ENCODE measurements at places on chromosomes 16 and 17.

DNA sequence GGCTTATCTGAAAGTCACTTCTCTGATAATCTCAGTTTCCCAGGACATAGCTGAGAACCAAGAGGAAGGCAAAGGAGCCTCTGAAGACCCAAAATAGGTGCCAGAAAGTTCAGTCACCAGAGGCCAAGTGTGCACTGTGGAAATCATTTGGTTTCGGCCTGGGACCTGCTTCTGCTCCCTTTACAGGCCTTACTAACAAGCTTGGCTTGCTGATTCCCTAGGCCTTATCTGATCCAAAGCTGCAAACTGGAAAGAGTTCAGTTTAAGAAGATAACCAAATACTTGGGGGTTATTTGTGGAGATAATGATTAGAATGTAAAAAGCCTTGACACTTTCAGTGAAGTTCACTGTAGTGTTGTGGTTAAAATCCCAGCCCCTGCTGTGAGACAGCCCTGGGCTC, 17.0 kb downstream of the ITGA3 start:
- DNase-seq = no peak

- DNase-seq = no peak
These were observed 107.0 kb downstream of the ANKRD11 start for GRCh38 chr16:89383095-89384003.

DNA sequence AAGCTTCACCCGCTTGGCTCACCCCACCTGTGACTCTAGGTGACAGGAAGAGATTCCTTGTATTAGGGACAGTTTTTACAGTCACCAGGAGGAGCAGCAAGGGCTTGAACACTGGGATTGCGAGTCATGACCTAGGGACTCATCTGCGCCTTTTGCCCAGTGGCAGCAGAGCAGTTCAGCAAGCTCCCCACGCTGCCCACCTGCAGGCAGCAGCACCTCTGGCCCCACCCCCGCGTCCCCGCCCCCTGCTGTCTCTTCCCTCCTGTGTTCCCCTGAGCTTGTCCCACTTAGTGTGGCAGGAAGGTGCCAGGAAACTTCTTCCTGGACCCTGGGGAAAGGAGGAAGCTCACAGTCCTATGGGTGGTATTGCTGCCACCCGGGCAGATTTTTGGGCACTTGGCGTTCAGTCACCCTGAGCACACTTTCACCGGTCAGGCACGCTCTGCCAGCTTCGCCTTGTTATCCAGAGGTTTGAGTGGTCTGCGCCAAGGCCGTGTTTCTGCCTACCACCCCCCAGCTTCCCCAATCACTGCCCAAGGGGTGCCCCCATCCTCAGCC, 8.7 kb downstream of the MMP15 start:
- DNase-seq = no peak

- no peak for DNase-seq
These were observed 62.4 kb upstream of the PLCG2 start for GRCh38 chr16:81716478-81717225.

- DNase-seq = no peak
These were observed 188.7 kb upstream of the TNRC6C start for GRCh38 chr17:77769762-77770161.

GRCh38 chr17:17993366-17993765, 20.7 kb downstream of the DRC3 start:
- no peak for DNase-seq

DNA sequence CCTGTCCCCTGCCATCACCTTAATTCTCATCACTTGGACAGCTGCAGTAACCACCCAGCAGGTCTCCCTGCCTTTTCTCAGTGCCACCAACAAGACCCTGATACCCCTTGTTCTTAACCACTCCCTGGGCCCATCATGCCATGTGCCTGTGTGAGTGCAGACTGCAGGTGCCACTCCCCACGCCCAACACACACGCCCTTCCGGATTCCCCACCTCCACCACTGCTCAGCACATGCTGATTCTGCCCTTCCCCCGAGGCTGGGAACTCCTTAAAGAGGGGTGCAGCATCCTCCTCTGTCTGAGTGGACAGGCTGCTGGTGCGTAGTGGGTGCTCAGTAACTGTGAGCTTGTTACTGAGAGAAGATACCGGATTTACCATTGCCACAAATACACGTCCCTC, 52.4 kb downstream of the PLD6 start:
- no peak for DNase-seq

GRCh38 chr16:9039210-9039609, 52.2 kb upstream of the HAPSTR1 start:
- no peak for DNase-seq

GRCh38 chr17:32609085-32609484, 122.3 kb downstream of the CDK5R1 start:
- DNase-seq = no peak

DNA sequence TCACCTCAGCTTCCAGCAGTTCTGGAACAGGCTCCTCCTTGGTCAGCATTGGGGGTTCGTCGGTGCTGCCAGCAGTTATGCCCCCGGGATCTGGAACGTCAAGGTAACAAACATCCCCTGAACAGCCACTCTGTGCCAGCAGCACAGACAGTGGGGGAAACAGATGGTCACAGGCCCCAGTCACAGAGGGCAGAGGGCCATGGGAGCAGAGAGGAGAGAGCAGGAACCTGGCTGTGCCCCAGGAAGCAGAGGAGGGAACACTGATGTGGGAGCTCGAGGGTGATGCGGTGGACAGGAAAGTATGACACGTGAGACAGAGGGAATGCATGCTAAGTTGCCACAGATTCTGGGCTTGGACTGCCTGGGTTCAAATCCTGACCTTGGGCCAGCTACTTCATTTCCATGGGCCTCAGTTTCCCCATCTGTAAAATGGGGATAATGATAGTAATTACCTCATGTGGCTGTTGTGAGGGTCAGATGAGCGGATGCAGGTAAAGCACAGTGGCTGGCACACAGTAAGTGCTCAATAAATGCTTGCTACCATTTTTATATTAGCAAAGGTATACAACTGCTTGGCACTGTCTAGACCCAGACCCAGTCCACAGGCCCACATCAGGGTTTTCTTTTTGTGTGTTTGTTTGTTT, 4.9 kb downstream of the BCL7C start:
- no peak for DNase-seq

DNA sequence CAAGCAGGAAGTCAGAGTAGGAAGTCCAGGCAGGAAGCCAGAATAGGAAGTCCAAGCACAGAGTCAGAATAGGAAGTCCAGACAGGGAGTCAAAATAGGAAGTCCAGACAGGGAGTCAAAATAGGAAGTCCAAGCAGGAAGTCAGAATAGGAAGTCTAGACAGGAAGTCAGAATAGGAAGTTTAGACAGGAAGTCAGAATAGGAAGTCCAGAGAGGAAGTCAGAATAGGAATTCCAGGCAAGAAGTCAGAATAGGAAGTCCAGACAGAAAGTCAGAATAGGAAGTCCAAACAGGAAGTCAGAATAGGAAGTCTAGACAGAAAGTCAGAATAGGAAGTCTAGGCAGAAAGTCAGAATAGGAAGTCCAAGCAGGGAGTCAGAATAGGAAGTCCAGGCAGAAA, 105.3 kb upstream of the C16orf82 start:
- DNase-seq = no peak

DNA sequence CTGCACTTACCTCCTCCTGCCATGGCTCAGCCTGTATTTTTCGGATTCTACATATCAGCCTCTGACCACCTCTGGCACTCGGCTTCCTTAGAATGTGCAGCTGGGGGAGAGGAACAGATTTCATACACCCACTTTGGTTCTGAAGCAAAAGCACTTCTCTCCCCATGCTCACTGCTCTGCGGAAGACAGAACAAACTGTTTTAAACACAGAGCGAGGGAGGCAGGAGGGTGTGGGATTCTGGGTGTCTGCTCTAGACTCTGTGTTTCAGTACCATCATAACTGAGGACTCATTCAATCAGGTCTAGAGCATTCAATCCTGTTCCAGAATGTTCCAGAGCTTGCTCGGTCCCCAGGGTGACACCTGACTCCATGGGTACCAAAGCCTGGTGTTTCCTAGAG, 239.1 kb downstream of the GRIN2A start:
- no peak for DNase-seq

DNA sequence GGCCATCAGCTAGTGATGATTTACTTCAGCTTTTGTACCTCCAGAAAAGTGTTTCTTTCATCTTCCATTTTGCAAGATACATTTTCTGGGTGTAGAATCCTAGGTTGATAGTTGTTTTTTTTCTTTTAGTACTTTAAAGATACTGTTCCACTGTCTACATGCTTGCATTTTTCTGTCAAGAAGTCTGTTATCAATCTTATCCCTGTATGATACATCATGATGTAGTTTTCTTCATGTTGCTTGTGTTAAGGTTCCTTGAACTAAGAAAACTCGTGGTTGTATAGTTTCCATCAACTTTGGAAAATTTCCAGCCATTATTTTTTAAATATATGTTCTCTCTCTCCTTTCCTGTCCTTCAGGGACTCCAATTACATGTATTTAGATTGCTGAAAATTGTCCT, 24.1 kb downstream of the DYNLL2 start:
- DNase-seq = no peak

DNA sequence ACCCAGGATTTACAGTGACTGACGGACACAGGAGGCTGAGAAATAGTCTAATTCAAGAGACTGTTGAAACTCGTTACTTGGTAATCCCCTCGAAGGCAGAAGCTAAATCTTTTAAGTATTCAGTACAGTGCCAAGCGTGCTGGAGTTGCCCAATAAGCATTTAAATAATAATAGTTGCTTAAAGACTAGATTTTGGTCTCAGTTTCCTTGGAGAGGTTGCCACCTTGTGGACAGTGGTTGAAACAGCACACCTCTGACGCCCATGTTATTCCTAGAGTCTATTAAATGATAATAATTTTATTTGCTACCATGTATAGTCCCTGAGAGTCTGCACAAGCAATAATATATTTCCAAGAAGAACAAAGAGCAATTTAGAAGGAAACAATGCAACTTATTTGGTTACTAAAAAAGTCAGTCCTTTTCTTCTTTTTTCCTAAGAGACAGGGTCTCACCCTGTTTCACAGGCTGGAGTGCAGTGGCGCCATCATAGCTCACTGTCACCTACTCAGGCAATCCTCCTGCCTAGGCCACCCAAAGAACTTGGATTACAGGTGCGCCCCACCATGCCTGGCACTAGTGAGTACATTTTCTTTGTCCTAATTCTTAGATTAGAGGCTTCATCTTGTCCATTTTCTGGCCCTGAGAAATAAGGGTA, 138.0 kb upstream of the NUDT7 start:
- DNase-seq = no peak

GRCh38 chr16:84546669-84547545, 42.4 kb upstream of the MEAK7 start:
- no peak for DNase-seq

GRCh38 chr16:75065149-75065505, 51.5 kb downstream of the LDHD start:
- DNase-seq = no peak

DNA sequence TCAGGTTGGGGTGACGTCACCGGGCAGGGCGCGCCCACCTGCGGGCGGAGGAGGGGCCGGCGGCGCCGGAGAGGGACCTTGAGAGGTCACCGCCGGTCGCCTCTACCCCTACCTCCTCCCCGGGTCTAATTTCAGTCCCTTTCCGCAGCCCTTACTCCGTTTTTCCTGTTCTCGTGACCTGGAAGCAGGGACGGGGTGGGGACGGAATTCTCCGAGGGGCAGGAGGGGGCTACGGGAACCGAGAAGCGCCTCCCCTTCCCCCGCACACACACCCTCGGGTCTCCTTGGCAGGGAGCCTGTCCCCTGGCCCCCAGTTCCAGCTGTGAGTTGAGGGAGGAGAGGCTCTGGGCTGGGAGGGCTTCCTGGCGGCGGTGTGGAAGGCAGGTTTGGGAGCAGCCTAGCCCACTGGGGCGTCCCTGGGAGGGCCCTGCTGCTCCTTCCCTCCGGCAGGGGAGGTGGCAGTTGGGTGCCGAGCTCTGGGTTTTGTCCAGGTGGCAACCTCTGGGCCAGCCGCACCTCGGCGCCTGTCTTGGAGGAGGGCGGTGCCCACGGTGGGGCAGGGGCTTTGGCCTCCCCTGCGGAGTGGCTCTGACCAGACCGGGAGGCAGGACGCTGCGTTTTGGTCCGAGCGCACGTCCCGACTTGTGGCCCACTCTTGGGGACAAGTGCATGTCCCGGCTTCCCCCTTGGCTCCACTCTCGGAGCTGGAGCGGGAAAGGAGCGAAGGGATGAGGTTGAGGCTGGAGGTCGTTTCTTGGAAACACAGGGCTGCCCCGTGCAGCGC, 773 bp downstream of the SYNGR3 start:
- DNase-seq = no peak

DNA sequence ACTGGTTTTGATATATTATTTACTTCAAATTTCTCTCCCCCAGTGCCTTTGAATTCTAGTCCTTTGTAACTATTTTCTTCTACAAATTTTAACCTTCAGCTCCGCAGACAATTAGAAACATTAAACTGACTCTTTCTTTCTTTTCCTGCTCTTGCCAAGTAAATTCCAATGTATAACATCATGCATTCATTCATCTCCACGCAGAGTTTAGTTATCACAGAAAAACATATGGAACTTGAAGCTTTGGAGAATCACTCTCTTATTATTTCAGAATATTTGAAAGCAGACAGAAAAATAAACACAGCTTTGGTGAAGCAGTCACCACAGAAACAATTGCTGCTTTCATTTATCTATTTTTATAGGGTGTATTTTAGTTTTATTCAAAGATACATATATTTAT, 778.7 kb upstream of the CDH8 start:
- DNase-seq = no peak

DNA sequence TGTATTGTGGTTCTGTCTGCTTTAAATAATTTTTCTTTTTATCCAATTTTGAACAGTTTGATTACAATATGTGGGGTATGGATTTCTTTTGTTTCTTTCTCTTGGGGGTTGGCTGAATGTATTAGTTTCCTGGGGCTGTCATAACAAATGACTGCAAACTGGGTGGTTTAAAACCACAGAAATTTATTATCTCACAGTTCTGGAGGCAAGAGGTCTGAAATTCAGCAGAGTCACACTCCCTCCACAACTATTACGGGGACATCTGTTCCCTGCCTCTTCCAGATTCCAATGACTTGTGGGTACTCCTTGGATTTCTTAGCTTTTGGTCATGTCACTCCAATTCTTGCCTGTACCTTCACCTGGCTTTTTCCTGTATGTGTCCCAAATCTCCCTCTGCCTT, 23.7 kb downstream of the COX11 start:
- DNase-seq = no peak

GRCh38 chr17:78159575-78160158, 8.7 kb upstream of the SYNGR2 start:
- no peak for DNase-seq

- DNase-seq = no peak
These were observed 3.6 kb upstream of the DUSP14 start for GRCh38 chr17:37485938-37486570.

DNA sequence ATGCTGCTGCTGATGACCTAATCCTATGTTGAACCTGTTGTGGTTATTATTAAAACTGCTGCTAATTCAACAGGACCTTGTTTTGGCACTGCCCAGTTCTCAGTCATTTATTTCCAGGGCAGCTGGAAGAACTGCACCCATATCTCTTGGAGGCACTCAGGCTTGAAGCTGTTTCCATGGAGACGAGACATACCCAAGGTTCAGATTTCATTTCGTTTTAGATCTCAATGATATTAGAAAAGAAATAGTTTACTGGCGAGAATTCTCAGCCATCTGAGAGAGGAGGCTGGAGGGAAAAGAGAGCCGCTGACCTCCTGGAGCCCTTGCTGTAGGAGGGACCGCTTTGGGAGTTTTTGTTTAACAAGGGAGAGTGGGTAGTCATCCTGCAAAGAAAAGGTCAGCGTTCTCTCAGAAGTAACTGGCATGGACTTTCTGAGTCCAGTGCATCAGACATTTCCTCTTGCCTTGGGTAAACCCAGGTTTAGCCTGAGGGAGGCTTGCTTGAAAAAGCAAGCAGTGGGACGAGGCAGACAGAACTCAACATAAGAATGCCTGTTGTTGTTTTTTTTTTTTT, 75.4 kb downstream of the YPEL2 start:
- peak; percentile 67 for DNase-seq

Measured in right renal cortex interstitium (tissue), 3 donors.